Activated T-helper 1 cell treated with anti-CD3 and anti-CD28 coated beads, Interleukin-2, amount 50 U/mL, for 16 hours (primary cell): ENCODE measurements at places on chromosomes 6 and 20.

DNA sequence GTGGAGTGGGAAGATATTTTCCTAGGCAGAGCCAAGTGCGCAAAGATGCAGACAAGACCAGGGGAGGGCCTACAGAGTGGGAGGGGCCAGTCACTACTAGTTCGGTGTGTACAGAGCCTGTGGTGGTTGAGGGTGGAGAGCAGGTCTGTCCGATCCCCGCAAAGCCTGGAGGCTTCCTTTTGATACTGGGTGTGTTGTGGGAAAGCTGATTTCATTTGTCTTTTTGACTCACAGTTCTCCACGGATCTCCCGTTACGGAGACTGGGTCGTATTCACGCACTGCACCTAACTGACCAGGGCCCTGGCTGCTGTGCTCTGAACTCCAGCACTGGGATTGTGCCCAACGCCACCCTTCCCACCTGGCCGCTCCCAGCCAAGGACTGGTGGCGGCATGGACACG is 1.4 kb upstream of the TIAM2 start:
- DNase-seq: no peak

- DNase-seq: no peak
Observed at GRCh38 chr20:20837574-20838021, 125.2 kb upstream of the RALGAPA2 start.

GRCh38 chr20:57803508-57804005 is 93.7 kb upstream of the PMEPA1 start:
- DNase-seq: no peak

- no peak for DNase-seq
Observed at GRCh38 chr6:49463612-49463967, 420 bp downstream of the CENPQ start.

DNA sequence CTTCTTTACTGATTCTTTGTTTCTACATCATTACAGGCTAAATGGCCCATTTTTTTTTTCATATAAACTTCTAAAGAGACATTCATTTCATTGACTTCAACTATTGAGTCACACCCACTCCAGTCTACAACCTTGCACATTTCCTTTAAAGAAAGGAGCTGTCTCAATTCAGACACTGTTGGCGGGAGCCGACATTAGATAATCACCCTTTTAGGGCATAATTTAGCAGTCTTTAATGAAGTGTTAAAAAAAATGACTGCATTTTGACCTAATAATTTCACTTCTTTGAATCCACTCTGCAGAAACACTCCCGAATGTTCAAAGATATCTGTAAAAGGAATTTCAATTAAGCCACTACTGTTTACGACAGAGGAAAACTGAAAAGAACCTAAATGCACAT is 1.5 kb downstream of the EPM2A start:
- no peak for DNase-seq

- DNase-seq: no peak
Observed at GRCh38 chr20:35562541-35563110, 20.7 kb downstream of the ERGIC3 start.

DNA sequence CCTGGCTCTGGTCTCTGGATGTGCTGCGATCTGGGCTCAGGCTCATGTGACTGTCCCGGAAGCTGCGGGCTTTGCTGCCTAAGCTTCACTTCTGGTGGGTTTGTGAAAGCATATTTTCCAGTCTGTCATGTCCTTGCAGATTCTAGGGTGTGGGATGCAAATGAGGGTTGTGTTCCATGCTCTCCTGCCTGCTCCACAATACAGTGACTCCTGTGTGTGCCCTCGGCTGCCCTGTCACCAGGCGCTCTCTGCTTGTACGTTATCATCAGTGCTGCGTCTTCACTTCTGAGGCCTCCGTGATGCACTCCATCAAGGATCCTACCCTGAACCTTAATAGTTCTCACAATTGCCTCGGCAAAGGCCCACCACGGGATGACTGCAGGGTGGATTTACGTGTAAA is 84.2 kb downstream of the TTLL2 start:
- no peak for DNase-seq

DNA sequence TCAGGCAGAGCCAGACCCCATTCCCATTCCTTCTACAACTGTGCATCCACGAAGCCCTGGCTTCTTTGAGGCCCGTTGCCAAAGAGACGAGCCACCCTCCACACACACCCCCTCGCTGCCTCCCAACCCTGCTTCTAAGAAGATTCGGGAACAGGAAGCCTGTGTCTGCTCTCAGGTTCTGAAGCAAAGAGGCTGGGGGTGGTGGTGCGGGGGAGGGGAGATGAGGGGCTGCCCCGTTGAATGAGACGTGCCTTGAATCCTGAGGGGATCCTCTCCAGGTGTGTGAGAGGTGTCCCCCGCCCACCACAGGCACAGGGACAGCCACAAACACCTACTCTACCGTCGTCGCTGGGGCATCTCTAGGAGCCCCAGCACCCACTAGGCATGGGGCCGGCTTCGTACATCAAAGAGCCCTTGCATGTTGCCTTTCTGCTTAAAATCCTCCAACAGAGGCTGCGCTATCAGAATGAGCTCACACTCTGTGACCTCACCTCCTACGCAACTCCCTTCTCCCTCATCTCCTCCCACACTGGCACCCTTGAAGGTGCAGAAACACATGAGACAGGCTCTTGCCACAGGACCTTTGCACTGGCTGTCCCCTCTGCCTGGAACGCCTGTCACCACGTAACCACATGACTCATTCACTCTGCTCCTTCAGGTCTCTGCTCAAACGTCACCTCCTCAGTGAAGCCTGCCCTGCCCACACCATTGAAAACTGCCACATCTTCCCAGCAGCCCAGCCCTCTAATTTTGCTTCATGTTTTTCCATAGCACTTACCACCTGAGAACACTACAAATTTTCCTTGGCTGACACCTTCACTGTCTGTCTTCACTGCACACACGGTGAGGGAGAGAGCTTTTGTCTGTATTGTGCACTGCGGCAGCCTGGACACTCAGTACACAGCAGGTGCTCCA is 58.5 kb downstream of the PREX1 start:
- peak; percentile 51 for DNase-seq

DNA sequence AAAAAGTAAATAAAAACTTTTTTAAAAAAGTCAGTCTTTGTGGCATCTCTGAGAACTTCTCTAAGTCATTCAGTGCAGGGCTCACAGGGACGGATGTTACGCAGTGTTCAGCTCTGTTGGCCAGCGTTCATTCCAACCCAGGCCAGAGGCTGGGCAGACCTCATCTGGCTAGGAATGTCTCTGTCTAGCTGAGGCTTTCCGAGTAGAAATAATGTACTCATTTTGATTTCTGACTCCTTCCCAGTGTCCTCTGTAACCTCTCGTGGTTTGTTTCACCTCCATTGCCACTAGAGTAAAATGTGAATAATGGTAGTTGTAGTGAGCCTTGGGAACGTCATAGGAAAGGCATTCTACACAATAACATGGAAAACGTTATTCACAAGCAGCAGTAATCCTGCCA is 135.1 kb downstream of the TMEM242 start:
- DNase-seq: no peak

- DNase-seq: no peak
Observed at GRCh38 chr20:51345601-51346101, 196.9 kb downstream of the NFATC2 start.
